Heart left ventricle (tissue), 16 donors: ENCODE measurements at places on chromosomes 16 and 17. TPM values are rescaled to one million over a fixed set of nuclear protein-coding genes. Genes with fewer than 3 reads are reported as not detected.

DNA sequence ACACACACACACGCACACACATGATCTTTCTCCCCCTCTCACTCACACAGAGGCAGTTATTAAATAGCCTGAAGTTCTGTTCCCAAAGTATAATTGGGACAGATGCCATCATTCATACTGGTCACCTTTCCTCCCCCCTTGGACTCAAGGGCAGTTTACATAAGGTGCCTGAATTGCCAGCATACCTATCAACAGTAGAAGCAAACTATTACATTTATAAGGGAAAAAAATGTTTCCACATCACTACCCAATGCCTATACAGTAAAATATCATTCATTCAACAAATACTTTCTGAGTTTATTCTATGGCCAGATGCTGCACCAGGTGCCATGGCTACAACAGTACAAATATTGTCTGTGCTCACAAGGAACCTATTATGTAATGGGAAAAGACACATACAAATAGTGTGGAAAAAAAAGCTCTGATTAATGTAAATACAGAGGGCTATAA is 6.3 kb downstream of the CNTD1 start:
- no peaks in the 10 kb centered on the region for H3K27me3 ChIP-seq
- H3K36me3 ChIP-seq = peaks cover 14% of the 10 kb centered on the region
- H3K4me1 ChIP-seq = no peaks in the 10 kb centered on the region
- no peak overlapping the region for H3K27ac ChIP-seq

- H3K27me3 ChIP-seq = peaks cover 24% of the 10 kb centered on the region
- no peak overlapping the region for H3K27ac ChIP-seq
- no peak overlapping the region for H3K4me3 ChIP-seq
- no peaks in the 10 kb centered on the region for H3K4me1 ChIP-seq
Measured at GRCh38 chr17:79214940-79215604, 140.4 kb downstream of the ENGASE start.

GRCh38 chr16:85151603-85152413 is 39.5 kb upstream of the CIBAR2 start:
- no peak overlapping the region for H3K4me3 ChIP-seq
- H3K27ac ChIP-seq = peak overlapping the region; percentile 85
- no peaks in the 10 kb centered on the region for H3K27me3 ChIP-seq
- H3K36me3 ChIP-seq = no peaks in the 10 kb centered on the region
- DNase-seq = peak; percentile 91

- no peak overlapping the region for H3K27ac ChIP-seq
- no peaks in the 10 kb centered on the region for H3K36me3 ChIP-seq
- H3K4me1 ChIP-seq = no peaks in the 10 kb centered on the region
- DNase-seq = no peak
- H3K27me3 ChIP-seq = no peaks in the 10 kb centered on the region
Measured at GRCh38 chr16:47567321-47567720, 106.2 kb downstream of the PHKB start.

GRCh38 chr16:66719246-66719645 is 22.7 kb upstream of the CMTM4 start:
- no peaks in the 10 kb centered on the region for H3K27me3 ChIP-seq
- H3K27ac ChIP-seq = no peak overlapping the region
- no peak overlapping the region for H3K4me3 ChIP-seq
- H3K4me1 ChIP-seq = no peaks in the 10 kb centered on the region

DNA sequence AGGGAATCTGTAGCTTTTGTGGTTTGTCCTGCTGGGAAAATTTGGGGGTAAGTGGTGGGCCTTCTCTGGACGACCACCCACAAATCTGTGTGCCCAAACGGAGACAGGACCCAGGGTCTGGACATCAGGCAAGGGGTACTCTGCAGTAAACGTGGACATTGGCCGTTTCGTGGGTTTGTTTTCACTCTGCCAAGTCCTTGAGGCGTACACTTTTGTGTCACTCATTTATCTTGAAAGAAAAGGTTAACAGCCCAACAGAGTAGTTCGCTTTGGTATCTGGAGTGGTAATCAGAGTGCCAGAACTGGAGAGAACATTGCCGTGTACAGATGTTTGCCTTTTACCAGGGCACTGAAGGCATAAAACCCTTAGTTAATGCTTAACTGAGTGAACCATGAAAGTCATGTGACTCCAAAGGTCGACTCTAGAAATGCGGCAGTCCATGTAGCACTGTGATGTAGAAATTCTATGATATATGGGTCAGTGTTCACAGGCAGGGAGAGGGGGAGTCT is 15.4 kb downstream of the NAA60 start:
- DNase-seq = no peak
- peaks cover 35% of the 10 kb centered on the region for H3K4me1 ChIP-seq
- H3K36me3 ChIP-seq = no peaks in the 10 kb centered on the region
- H3K4me3 ChIP-seq = peak overlapping the region; percentile 99

DNA sequence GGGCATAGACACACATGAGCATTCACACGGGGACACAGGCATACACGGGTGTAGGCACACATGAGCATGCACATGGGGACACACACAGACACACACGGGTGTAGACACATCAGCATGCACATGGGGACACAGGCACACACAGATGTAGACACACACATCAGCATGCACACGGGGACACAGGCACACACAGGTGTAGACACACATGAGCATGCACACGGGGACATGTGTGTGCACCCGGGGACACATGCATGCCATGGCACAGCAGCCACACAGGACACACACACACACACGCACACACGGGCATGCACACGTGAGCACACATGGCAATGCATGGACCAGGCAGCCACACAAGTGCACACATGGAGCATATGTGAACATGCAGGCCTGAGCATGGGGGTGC is 5.2 kb upstream of the DCXR start:
- H3K4me3 ChIP-seq = no peak overlapping the region
- H3K27ac ChIP-seq = no peak overlapping the region
- H3K4me1 ChIP-seq = no peaks in the 10 kb centered on the region
- no peak for DNase-seq
- H3K36me3 ChIP-seq = no peaks in the 10 kb centered on the region

DNA sequence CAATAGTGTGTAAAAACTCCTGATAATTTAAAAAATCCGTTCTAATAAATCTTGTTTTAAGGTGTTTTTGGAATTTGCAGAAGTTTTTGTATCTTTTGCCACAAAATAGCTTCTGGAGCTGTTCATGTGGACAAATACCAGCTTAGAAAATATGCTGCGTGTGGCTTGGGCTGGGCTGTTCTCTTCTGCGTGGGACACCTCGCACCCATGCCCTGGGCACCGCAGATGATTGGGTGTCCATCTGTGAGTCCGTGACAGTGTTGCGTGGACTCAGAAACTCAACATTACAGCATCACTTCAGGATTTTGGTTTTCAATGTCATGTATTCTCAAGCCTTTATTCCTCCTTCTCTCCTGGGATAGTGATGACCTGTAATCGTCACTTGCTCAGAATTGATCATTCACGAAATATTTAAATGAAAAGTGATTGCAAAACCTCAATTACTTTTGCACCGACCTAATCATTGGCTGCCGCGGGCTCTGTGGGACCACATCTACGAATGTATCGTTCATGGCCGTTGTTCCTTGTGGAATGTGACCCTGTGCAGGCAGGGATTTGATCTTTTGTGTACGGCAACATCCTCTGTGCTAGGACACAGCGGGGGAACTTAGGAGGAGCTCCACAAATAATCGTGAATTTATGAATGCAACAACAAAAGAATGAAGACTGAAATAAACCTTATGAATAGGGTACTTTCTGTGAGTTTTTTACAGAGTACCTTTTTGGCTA is 210.3 kb upstream of the FOXF1 start:
- H3K27me3 ChIP-seq = peaks cover 52% of the 10 kb centered on the region
- no peak overlapping the region for H3K4me3 ChIP-seq
- no peaks in the 10 kb centered on the region for H3K4me1 ChIP-seq
- DNase-seq = no peak

DNA sequence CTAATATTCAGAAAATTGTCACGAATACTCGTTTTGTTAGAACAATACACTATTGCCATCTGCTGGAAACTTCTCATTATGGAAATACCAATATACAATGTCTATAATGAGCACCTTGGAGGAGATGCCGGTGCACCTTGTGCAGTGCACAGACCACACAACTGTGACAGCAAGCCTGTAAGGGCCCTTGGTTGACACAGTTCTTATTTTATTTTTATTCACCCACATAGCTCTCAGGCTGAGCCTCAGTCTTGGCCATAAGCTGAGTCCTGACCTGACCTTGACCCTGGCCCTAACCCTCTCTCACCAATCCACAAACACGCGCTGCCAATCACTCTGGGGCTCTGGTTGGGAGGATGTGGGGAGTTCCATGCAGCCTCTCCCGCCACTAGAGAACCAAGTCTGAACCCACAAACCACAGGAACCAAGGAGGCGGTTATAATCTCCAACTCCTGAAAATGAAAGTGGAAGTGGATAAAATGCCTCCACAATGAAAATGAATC is 7.6 kb downstream of the AIPL1 start:
- H3K36me3 ChIP-seq = no peaks in the 10 kb centered on the region
- H3K4me1 ChIP-seq = no peaks in the 10 kb centered on the region
- no peaks in the 10 kb centered on the region for H3K27me3 ChIP-seq
- no peak for DNase-seq
- no peak overlapping the region for H3K4me3 ChIP-seq
- no peak overlapping the region for H3K27ac ChIP-seq

DNA sequence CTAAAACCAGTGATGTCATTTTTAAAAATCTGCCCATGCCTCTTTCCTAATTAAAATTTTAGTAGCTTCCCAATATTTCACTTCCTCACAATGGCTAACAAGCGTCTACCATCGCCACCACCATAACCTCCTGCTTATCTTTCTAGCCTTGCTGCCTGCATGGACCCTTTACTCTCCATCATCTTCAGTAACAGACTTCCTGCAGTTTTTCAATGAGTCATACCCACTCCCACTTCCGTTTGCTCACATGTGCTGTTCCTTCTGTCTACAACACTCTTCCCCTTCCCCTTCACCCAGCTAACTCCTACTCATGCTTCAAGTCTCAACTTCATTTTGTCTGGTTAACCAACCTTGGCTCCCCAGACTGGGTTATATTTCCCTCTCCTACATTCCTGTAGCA is 12.8 kb upstream of the SKAP1 start:
- H3K4me1 ChIP-seq = no peaks in the 10 kb centered on the region
- no peak for DNase-seq
- H3K4me3 ChIP-seq = no peak overlapping the region
- H3K27me3 ChIP-seq = peaks cover 4% of the 10 kb centered on the region

DNA sequence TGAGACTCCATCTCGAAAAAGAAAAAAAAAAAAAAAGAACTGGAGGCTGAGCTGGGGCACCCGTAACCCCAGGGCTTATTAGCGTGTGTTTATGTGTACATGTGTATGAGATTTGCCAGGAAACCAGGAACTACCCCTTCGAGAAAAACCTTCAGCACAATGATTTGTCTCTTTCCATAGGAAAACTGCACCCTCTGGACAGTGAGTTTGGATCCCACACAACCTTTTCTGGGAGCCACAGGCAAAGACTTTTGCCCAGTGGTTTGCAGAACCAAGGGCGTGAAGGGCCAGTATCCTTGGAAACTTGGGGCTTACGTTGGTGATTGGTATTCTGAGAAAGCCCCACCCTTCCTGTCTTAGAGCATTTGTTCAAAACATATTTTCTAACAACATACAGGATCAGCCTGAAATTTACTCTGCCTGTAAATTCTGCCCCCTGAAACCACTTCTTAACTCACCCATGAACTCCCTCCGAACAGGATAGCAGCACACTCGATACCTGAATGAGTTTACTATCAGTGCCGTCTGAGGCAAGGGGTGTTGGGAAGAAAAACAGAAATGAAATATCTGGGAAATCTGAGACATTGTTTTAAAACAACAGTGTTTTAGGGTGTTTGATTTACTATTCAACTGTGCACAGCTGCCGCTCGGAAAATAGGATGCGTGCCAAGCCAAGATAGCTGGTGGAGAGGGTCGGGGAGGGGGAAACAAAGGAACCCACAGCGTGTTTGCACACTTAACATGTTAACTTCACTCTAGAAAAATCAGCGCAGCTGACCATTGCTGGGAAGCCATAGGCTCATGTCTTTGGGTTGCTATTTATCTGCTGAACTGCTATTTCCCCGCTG is 40.2 kb upstream of the MAF start:
- H3K27me3 ChIP-seq = no peaks in the 10 kb centered on the region
- H3K4me1 ChIP-seq = no peaks in the 10 kb centered on the region

GRCh38 chr17:31663576-31663975 is 195.5 kb downstream of the COPRS start:
- no peaks in the 10 kb centered on the region for H3K36me3 ChIP-seq
- H3K4me1 ChIP-seq = no peaks in the 10 kb centered on the region
- no peak overlapping the region for H3K27ac ChIP-seq
- H3K27me3 ChIP-seq = no peaks in the 10 kb centered on the region

GRCh38 chr17:5121186-5121841 is 5.5 kb downstream of the USP6 start:
- H3K36me3 ChIP-seq = peaks cover 6% of the 10 kb centered on the region
- no peak overlapping the region for H3K27ac ChIP-seq
- H3K4me1 ChIP-seq = no peaks in the 10 kb centered on the region
- no peak overlapping the region for H3K4me3 ChIP-seq
- DNase-seq = no peak

DNA sequence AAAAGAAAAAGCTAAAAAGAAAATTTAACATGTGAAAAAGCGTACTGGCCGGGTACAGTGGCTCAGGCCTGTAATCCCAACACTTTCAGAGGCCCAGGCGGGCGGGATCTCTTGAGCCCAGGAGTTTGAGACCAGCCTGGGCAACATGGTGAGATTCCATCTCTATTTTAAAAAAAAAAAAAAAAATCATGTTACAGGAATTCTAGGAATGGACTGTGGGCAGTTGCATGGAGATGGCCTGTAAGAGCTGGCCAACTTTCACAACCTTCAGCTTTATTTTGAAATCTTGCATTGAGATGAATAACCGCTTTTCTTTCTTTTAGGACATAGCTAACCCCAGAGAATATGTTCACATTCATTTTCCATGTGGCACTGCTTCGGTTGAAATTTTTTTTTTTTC is 8.2 kb upstream of the CIAO3 start:
- H3K27me3 ChIP-seq = no peaks in the 10 kb centered on the region
- H3K36me3 ChIP-seq = no peaks in the 10 kb centered on the region
- no peak for DNase-seq
- H3K4me3 ChIP-seq = no peak overlapping the region
- H3K4me1 ChIP-seq = no peaks in the 10 kb centered on the region

PRR29 gene
- total RNA-seq = not detected

SAMD14 gene
- 3.9 TPM for total RNA-seq

DLG4 gene
- total RNA-seq = 12.0 TPM

IRX3 gene
- total RNA-seq = 43.7 TPM

GSG1L gene
- total RNA-seq = not detected

TBC1D3K gene
- not detected for total RNA-seq
